ENCODE measurements at places on chromosomes 1 and 21.

GRCh38 chr1:228898582-228898992, 163.3 kb downstream of the RHOU start:
- DNase-seq = no peak

- no peak for DNase-seq
Measured at GRCh38 chr1:229474509-229474908, 33.6 kb downstream of the NUP133 start.

DNA sequence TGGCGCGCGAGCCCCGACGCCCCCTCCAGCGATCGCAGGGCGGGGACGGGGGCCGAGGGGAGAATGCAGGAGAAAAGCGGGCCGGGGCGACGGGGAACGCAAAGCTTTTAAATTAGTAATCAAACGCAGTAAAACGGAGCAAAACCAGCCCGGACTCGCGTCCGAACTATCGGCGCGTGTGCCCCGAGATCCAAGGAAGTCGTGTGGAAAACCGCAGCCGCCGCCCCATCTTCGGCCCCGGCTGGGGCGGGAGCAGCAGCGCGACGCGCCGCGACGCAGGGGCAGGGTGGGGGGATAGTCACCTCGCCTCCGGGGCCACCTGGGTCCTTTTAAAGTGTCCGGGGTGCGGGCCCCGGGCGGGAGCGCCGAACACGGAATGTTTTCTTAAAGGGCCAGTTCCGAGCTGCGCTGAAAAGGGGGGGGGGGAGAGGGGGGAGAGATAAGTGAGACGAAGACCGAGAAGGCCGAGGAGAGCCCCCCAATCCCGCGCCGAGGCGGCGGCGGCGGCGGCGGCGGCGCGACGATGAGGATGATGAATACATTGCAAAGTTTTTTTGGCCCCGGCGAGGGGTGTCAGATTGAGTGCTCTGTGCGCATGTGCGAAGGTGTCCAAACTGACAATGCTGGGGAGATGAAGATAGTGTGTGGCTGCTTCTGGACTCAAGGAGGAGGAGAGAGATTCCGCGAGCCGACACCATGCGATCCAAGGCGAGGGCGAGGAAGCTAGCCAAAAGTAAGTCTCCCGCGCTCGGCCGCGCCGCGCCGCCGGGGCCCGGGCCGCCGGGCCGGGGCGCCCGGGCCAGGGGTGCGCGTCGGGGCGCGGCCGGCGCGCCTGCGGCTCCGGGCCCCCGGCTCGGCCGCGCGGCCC, at the start of gene PRDM16:
PRDM16 (plus strand) TSS at position 640 of the 868 bp plus-strand sequence; CDS start at position 697, 57 bp downstream.
- DNase-seq = peak; percentile 43

DNA sequence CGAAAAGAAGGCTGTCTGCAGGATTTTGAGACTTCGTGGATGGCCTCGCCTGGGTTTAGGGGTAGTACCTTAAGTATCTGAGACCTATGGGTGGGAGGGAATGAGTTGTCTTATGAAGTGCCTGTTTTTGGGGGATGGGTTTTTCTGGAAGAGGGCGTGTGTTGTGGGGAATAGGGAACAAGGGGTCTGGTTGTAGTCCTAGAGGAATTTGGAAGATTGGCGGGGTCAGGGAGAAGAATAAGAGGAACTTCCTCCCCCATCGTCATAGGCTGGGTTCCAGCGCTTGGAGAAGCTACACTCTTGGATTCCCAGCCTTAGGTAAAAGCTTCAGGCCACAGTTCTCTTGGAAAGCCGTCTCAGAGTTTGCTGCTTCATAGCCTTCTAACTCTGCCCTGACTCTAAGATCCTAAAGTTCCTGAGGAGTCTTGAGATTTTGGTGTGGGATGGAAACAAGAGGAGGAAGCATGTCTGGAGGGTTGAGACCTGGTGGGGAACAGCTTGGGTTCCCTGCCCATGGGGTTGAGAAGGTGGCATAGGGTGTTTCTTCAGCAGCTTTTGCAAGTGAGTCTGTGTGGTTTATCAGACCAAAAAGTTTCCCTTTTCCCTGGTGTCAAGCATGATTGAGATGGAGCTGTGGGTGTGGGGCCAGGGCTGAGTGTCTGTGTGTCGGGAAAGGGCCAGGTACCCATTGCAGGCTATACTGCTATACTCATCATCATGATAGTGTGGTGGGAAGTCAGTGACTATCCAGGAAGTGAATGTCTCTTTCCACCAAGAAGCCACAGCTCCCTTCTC, 1.8 kb downstream of the VANGL2 start:
- DNase-seq = no peak

DNA sequence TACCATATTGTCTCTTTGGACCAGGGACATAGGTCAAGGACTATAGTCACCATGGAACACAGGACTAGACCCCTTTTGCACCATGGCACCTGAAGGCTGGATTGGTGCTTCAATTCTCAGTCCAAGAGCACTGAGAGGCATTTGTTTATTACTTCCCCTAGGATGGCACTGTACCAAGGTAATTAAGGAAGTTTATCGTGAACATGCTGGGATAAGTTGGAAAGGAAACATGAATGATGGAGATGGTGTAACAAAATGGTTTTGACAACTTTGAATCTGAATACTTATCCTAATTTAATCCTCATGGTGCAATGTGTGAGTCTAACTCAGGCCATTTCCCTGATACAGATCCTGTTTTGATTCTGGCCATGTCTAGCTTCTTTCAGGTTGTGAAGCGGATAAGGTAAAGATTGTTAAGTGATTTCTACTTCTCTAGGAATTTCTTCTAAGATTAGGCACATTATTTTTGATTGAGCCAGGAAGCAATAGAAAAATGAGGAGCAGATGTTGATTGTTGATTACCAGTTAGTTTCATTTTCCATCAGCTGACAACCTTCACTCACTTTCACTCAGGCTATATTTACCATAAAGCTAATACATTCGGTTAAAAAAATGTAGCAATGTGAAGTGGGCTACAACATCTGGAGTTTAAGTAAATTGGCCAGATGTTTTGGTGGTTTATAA, 37.3 kb upstream of the SIPA1L2 start:
- DNase-seq = no peak

- no peak for DNase-seq
Measured at GRCh38 chr1:67675800-67676199, 9.2 kb upstream of the GADD45A start.

DNA sequence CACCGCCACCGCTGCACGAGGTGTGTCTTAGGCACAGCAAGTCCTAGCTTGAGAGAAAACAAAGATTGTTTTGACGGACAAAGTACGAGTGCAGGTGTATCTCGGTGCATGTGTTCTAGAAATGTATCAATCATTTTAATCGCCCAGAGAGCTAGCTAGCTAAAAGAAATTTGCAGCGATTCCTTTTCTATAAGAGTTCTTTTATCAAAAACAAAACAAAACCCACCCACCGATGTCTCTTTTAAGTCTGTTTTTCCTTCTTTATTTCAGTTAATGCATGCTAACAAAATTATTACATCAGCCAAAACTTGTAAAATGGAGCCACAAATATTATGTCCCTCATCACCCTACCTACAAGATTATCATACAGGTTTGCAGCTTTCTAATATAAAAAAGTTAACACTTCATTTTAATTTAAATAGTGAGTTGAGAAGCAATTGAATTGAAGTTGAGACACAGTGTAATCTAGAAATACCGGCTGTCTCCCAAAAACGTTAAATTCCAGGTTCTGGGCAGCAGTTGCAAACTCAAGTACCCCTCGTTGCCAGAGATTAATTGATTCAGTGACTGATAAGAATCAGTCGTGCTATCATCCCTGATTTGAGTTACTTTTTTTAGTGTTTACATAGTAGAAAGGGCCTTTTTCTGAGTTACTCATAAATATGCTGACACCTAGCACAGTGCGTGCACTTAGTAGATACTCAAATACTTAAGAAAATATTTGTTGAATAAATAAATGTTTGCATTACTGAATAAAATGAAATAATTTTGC, 1.5 kb upstream of the SYDE2 start:
- peak; percentile 27 for DNase-seq
